ENCODE measurements at places on chromosomes 5 and 9. TPM values are rescaled to one million over a fixed set of nuclear protein-coding genes. Genes with fewer than 3 reads are reported as not detected.

GRCh38 chr5:111901296-111901695, 144.3 kb upstream of the NREP start:
- DNase-seq: no peak

- DNase-seq: no peak
These were observed 5.4 kb downstream of the IL7R start for GRCh38 chr5:35862126-35862525.

DNA sequence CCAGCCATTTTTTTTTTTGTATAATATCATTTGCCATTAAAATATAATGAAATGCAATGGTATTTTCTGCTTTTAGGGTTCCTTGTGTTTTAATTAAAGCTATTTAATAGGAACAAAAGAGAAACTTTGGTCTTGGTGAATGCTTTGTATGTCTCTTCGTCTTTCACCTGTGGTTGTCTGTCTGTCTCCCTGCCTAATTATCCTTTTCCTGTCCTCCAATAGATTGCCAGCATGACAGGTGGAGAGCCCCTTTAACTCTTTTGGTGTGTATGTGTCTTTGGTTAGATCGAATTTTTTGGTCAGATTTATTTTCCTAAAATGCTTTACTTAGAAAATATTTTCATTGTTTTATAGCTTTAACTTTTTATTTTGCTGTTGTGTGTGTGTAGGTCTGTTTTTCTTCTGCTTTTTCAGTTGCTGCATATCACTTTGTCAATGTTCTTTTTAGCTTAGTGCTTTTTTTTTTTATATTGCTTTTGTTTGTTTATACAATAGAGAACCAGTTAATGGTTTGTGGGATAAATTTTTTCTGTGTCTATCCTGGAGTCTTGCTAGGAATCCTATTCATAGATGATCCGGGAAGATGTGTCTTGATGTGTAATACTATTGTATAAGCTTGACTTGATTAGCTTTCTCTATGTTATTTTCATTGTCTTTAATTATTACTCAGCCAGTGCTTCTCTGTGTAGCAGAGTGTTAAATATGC, 8.6 kb downstream of the CHMP5 start:
- no peak for DNase-seq

- no peak for DNase-seq
These were observed 763.1 kb downstream of the TAF11L14 start for GRCh38 chr5:18397371-18397770.

Gene POU4F3
- total RNA-seq: 0.16 TPM

- DNase-seq: no peak
These were observed 35.8 kb downstream of the PTCH1 start for GRCh38 chr9:95481000-95481399.

Gene NDUFAF2
- total RNA-seq: 42.8 TPM

Gene SPINK6
- total RNA-seq: not detected

- no peak for DNase-seq
These were observed 239.3 kb downstream of the CETN3 start for GRCh38 chr5:90170261-90170660.

Gene NRG2
- total RNA-seq: 1.1 TPM

DNA sequence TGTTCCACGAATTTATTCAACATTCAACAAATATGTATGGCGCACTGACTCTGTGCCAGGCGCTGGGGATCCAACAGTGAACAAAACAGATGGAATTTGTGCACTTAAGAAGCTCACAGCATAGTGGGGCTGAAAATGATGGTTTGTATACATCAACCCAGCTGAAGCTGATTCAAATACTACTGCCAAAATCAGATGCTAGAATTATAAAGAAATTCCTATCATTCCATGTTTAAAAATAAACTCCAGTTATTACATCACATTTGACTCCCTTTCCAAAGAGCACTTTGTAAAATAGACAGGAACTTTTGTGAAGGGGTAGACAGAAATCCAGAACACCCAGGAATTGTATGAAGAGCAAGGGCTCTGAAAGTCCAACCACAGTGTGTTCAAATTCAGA, 54.1 kb downstream of the ZNF608 start:
- no peak for DNase-seq

GRCh38 chr5:139667001-139667729, 19.0 kb downstream of the CXXC5 start:
- no peak for DNase-seq

GRCh38 chr9:36625006-36625615, 52.4 kb downstream of the MELK start:
- peak; percentile 51 for DNase-seq

DNA sequence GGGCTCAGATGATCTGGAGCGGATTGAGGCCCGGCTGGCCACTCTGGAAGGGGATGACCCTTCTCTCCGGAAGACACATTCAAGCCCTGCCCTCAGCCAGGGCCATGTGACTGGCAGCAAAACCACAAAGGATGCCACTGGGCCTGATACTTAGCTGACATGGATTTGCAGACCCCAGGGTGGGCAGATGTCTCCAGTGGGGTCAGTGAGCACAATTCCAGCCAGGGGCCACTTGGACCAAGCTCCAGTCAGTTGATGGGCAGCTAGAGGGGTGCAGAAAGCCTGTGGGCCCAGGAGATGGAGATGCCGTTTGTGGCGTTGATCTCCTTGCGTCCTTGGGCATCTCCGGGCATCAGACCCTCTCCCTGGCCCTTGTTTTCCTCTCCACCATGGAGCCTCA, 46.7 kb downstream of the PSD2 start:
- peak; percentile 0 for DNase-seq

DNA sequence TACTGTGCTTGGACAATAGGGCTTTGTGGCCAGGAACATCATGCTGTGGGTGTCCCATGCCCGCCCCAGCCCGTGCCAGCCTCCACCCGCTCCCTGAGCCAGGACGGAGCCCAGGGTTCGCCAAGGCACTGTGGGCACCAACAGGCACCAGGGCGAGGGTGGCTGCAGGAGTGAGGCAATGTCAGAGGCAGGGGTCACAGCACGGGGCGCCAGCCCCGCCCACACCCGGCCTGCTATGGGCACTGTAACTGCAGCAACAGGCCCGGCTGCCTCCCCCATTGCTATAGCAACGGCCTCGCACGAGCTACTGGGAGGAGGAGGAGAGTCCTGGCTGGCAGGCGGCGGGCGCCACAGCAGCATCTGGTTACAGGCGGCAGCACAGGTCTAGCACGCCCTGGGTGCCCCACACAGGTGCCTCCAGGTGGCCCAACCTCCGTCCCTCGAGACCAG, 2.5 kb downstream of the ABCA2 start:
- no peak for DNase-seq

- DNase-seq: no peak
These were observed 44.6 kb upstream of the RUFY1 start for GRCh38 chr5:179505636-179506261.

Gene TAS2R1
- total RNA-seq: not detected

- DNase-seq: peak; percentile 26
These were observed 20.4 kb downstream of the IL12B start for GRCh38 chr5:159309689-159310433.

DNA sequence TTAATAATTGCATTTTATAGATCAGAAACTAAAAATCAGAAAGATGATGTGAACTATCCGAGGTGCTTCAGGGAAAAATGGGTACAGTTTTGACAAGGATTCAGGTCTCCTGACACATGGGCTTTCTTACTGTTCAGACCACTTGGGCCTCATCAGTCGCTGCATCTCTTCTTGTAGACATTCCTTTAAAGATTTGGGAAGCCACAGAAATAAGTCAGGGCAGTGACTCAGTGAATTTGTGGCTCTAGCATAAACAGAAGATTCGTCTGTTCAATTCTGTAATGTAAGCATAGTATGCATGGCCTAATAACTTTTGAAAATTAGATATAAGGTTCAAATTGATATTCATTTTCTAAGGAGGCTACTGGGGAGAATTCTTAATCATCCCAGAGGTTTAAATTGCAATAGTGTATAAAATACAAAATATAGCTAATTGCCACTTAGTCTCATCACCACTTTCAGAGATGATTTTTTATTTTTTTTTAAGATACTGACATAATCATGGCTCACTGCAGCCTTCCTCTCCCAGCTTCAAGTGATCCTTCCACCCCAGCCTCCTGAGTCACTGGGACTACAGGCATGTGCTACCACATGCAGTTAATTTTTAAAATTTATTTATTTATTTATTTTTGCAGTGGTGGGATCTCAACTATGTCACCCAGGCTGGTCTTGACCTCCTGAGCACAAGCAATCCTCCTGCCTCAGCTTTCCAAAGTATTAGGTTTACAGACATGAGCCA, 48.9 kb downstream of the RASEF start:
- DNase-seq: no peak

DNA sequence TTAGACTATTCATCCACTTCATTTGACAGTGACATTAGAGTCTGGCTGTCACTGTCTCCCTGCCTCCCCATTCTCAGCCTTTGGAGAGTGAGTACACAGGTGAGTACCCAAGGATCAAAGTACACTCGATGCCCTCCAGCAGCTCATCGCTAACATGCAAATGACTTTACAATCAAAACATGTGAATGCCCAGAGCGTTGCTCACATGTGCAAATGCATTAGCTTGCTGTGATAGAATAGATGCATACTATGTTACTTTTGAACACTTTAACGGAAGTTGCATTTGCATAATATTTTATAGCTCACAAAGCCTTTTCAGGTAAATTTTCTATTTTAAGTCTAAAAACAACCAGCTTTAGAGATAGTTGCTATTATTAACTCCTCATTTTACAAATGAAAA, 107.6 kb downstream of the SYK start:
- DNase-seq: no peak

DNA sequence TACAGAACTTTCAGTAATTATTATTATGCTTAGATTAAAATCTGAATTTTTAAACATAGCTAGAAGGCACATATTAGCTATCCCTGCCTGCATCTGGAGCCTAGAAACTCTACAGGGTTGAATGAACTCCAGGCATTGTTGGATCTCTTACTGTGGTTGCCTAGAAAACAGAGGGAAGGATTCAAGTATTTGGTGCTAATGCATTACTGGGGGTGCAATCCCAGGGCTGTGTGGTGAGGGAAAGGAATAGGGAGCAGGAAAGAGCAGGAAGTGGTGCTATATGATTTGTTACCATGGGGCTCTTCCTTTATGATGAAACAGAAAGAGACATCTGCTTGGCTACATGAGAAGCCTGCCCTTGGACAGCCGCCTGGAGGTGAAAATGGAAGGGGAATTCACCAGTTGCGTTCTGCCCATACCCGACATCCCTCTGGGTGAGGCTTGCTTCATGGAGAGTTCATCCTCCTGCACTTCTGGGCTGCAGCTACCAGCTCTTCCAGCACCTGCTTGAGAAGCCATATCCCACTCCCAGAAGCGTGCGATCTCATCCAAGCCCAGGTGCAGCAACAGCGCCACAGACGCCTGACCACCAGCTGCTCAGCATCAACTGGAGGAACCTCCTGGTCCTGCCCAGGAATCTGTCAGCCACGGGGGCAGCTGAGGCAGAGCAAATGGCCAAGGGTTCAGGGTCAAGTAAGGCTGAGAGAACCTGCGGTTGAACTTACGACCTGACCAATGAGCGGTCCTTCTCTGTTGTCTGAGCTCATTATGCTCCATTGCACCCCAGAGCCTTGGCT, 362.8 kb downstream of the SEMA5A start:
- no peak for DNase-seq

DNA sequence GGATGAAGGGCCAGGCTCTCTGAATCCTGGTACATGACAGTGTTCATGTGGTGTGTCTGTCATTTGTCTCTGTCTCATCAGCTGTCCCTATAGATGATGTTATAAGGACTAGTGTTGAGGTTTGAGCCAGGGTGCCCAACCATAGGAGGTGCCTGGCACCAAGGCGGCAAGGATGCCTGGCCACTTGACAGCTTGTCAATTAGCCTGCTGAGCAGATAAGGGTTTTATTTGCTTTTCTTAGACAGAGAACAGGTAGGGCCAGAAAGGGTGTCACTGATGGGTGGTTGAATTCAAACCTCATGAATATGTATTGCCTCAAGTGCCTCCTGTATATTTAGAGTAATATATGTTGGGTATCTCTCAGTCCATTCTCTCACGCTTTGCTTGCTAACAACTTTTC, 30.1 kb upstream of the AUH start:
- no peak for DNase-seq

Gene RUFY1
- 26.3 TPM for total RNA-seq

Gene ZNF618
- 4.1 TPM for total RNA-seq
